Muscle of arm (tissue), 14 donors: ENCODE measurements at places on chromosomes 16 and 17. TPM values are rescaled to one million over a fixed set of nuclear protein-coding genes. Genes with fewer than 3 reads are reported as not detected.

DNA sequence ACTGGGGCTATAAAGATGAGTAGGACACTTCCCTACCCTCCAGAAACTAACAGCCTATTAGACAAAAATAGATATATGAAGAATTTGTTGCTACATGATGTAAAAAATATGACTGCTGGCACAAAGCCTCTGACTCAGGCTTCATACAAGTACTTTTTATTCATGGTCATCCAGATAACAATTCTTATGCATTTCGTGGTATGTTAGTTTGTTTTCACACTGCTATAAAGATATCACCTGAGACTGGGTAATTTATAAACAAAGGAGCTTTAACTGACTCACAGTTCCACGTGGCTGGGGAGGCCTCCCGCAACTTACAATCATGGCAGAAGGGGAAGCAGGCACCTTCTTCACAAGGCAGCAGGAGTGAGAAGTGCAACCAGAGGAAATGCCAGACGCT lies 112.5 kb upstream of the HLF start:
- DNase-seq: no peak

DNA sequence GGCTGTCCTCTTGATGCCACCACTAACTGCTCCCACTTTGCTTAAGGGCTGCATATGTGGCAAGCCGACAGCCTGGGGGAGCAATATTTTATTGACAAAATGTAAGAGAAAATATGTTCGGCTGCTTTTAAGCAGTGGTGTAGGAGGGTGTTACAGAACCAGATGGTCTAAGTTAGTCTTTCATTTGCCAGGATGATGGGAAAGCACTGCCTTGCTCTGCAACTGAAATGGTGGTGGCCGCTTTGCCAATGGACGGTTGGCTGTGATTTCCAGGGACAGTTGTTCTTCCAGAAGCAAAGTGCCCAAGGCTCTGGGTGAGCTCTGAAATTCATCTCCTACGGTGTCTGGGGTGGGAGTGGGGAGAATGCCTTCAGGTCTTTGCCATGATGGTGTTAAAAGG lies 469.3 kb downstream of the TOX3 start:
- no peak for DNase-seq

GRCh38 chr17:1375615-1376014 lies 24.4 kb downstream of the YWHAE start:
- DNase-seq: no peak

- no peak for DNase-seq
Measured at GRCh38 chr16:24125214-24125613, 130.9 kb upstream of the CACNG3 start.

DNA sequence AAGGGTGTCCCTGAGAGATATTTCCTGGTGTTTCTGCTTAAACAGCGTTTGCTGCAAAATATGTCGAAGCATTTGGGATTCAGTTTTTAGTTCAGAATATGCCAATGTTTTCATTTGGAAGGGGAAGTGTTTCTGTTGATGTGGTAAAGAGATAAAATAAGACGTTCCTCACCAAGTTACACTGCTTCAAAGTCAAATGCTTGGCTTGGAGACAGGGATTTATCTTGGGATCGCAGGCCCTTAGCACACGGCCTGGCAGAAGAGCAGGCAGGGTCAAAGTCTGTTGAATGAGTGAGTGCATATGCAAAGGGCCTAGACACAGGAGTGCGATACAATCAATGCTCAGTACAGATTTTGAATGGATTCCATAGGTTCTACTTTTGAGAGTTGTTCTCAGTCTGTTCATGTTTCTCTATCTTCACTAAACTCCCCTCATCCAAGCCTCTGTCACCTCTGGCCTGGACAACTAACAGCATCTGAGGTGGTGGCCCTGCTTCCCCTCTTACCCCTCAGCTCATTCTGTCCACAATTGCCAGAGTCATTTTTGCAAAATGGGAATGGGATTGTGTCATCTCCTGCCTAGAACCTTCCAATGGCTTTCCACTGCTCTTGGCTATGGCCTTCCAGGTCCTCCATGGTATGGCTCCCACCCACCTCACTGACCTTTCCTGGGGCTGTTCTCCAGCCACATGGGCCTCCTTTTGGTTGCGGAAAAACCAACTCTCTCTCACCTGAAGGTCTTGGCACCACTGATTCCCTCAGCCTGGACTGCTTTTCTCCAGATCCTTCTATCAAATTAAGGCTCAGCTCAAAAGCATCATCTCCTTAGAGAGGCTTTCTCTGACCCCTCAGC lies 3.2 kb downstream of the DEXI start:
- no peak for DNase-seq

Gene MMP25
- 2.4 TPM for polyA plus RNA-seq

Gene CHST4
- 0.15 TPM for polyA plus RNA-seq

Gene SYT17
- polyA plus RNA-seq: 11.9 TPM
